ENCODE measurements at places on chromosomes 11 and 22. TPM values are rescaled to one million over a fixed set of nuclear protein-coding genes. Genes with fewer than 3 reads are reported as not detected.

The OR51E2 gene
- total RNA-seq: not detected

The OR6A2 gene
- 0.08 TPM for total RNA-seq

The OR2D2 gene
- 0.20 TPM for total RNA-seq

The BACE1-AS gene
- total RNA-seq: 3.1 TPM

The TRIM66 gene
- 11.8 TPM for total RNA-seq

The PIWIL4 gene
- total RNA-seq: 0.80 TPM

The SERHL2 gene
- 2.8 TPM for total RNA-seq

The OR52I1 gene
- total RNA-seq: not detected

The FXYD2 gene
- total RNA-seq: not detected

The VPREB1 gene
- not detected for total RNA-seq

The MUC6 gene
- total RNA-seq: not detected

The KCNJ1 gene
- not detected for total RNA-seq

The MYOD1 gene
- total RNA-seq: not detected

The TRPM5 gene
- total RNA-seq: not detected

The OR8D4 gene
- total RNA-seq: not detected

The TCN2 gene
- total RNA-seq: 3.5 TPM

The LMF2 gene
- 43.7 TPM for total RNA-seq

The HEPHL1 gene
- 13.0 TPM for total RNA-seq

The SLC7A4 gene
- total RNA-seq: 4.2 TPM

Data from esophagus mucosa (tissue), 1 donor.